Activated naive CD4-positive, alpha-beta T cell treated with Interleukin-2 at 50 U/mL for 16 hours (primary cell): ENCODE measurements at places on chromosomes 16 and 17.
A peak's percentile ranks its signal among the peaks of the same experiment; 100 is the strongest.

DNA sequence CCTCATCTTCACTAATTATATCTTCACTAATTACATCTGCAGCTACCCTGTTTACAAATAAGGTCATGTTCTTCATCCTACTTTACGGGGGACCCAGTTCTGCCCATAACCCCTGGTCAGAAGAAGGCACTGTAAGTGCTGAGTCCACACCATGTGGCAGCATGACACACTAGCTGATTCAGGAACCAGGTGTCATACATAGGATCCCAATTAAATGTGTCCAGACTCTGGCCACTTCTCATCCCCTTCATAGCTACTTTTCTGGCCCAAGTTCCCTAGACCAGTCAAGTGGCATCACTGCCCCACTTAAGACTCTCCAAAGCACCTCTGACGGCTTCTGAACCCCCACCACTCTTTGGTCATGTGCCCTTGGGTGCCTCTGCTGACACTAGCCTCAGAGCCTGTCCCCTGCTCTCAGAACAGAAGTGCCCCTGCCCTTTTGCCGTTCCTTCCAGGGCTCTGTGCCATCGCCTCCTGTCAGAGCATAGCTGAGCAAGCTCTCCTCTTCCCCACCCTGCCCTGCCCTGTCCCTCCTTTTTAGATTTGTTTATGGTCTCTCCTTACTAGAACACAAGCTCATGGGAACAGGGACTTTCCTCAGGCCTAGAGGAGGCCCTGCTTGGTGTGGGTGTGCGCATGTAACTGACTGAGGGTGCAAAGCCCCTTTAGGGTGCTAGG, 61.1 kb downstream of the B9D1 start:
- no peak for DNase-seq

- DNase-seq, result no peak
Measured at GRCh38 chr17:58660621-58661020, 31.2 kb downstream of the TEX14 start.

DNA sequence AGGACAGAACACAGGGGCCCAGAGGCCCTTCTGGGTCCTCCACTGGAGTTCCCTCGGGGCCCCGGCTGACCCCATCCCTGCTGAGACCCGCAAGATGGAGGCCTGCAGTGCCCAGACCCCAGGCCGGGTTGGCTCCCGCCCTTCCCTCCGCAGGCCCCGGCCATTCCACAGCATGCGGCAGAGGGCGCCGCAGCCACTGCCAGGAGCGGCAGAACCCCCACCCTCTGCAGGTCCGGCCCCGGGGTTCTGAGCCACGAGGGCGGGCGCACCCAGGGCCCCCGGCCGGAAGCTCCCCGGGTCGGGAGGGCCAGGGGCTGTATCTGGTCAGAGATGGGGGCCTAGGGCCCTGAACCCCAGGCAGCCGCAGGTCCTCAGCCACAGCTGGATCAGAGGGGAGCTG, 2.4 kb upstream of the PERCC1 start:
- DNase-seq, result peak; percentile 42

GRCh38 chr16:78437352-78437968, 338.0 kb downstream of the WWOX start:
- DNase-seq, result peak; percentile 37

GRCh38 chr17:53527473-53527872, 295.3 kb upstream of the KIF2B start:
- no peak for DNase-seq

DNA sequence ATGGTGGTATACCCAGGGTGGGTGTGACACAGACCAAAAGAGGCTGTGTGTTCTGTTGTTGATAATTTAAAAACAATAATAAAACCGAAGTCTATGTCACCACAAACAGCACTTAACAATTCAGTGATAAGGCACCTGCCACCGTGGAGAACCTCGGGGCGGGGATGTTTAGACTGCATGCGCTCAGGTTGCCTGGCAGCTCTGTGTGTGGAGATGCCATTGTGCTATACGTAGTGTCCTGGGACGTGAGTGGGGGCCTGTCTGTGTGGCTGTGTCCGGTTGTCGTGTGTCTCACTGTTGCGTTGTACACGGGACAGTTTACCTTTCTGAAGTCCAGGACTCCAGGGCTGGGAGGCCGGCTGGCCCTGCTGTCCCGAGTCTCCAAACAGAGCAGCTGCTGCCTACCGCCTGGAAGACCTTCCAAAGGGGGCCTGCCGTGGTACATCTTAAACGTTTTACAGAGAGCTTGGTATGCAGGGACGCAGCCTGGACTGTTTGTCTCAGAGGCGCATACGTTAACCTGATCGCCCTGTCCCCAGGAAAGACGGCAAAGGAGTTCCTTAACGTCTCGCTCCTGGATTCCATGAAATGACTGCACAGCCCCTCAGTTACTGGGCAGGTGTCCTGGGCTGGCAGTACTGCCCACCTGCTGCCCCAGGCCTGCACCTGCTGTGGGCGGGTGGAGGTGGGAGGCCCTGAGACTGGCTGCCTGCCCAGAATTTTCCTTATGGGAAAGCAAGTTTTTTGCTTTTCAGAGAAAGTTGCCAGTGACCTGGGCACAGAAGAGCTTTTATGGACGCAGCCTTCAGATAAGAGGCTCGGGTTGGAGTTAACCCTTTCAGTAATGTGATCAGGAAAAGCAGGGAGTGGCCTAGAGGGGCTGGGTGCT, 19.0 kb downstream of the SPIRE2 start:
- no peak for DNase-seq

DNA sequence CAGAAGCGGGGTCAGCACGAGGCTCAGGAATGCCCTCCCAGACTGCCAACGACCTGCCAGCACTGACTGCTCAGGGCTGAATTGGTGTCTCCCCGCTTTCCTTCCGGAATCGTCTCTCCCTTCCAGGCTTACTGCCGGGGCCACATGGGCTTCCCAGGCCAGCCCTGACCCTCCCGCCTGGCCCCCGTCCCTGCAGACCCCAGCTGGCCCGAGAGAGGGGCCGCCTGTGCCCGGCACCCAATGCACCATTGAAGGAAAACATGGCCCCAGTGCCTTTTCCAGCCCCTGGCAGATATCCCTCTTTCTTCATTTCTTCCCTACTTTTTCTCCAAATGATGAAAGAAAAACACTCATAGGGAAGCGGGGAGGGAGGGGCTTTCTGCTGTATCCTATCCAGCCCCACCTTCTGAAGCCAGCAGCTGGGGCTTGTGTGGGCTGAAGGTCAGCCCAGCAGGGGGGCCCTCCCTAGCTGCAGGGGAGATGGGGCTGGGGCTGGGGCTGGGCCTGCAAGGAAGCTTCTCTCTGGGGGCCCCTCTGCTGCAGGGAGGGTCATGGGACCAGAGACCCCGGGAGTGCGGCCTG, 25.9 kb downstream of the ZNF469 start:
- no peak for DNase-seq

DNA sequence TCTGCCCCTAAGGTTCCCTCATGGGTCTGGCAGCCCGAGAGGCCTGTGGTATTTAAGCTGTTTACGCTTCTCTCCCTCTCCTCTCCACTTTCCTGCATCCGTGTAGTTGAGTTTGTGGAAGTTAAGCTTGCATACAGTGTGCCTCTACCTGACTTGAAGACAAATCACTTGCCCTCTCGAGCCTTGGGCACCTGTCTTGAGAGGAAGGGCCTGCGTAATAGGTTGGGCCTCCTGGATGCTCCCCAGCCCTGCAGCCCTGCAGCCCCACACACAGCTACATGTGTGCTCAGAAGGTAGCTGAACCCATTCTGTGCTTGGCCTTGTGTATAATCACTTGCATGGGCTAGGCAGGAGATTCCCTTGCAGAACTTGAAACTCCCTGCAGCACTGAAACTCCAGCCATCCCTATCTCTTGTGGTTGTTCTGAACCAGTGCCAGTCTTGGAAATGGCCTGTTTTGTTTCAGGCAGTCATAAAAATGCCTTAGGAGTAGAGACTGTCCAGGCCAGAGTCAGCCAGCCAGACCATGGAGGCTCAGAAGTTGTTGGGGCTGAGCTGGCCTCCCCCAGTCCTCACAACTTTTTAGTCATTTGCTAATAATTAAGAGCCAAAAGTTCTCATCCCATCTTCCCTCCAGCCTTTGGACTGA, 134.6 kb downstream of the CLEC16A start:
- no peak for DNase-seq

GRCh38 chr17:7220593-7221277, 997 bp downstream of the ACADVL start:
- peak; percentile 65 for DNase-seq

DNA sequence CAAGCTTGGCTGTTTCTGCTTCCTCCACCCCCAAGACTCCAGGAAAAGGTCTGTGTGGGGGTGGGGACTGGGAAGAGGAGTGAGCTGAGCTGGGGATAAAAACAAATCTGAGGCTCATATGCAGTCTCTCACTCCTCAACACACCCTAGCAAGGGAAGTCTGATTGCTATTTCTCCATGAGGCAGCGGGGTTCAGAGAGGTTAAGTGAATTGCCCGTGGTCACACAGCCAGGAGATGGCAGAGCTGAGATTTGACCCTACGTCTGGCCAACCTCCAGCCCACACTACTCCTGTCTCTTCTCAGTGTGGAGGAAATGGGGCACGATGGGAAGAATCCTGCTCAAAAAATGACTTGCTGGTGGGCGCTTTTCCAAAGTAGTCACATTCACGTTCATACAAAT, 4.8 kb upstream of the ABCC3 start:
- DNase-seq, result no peak

DNA sequence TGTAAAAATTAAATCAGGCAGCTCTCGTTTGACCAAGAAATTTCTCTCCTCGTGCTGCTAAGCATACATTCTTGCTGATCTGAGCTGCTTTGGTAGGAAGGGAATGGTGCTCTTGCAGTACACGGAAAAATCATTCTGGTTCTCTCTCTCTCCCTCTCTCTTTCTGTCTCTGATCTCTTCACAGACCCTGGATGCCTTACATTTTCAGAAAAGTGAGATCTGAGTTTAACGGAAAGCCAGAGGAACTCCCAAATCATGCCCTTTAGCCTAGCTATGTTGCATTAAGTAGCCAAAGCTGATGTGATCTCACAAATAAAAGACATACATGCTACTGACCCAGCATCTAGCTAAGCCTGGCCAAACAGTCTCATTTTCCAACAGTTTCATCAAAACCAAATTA, 4.0 kb downstream of the CA10 start:
- no peak for DNase-seq

- DNase-seq, result no peak
Measured at GRCh38 chr17:65371702-65372101, 189.7 kb downstream of the AXIN2 start.

- no peak for DNase-seq
Measured at GRCh38 chr17:54277868-54278267, 455.1 kb downstream of the KIF2B start.

DNA sequence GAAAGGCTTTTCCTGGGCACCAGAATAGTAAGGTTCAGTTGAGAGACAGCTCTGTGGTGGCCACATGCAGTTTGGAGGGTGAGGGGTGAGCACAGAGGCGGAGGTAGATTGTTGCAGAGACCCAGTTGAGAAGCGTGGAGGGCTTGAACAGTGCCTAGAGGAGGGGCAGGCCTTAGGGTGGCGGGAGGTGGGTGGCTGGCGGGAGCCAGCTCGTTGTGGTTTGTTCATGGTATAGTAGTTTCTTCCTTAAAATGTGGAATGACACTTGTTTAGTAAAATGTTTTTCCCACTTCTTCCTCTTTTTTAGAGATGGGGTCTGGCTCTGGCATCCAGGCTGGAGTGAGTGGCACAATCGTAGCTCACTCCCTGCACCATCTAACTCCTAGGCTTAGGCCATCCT, 14.2 kb downstream of the USP10 start:
- DNase-seq, result no peak

DNA sequence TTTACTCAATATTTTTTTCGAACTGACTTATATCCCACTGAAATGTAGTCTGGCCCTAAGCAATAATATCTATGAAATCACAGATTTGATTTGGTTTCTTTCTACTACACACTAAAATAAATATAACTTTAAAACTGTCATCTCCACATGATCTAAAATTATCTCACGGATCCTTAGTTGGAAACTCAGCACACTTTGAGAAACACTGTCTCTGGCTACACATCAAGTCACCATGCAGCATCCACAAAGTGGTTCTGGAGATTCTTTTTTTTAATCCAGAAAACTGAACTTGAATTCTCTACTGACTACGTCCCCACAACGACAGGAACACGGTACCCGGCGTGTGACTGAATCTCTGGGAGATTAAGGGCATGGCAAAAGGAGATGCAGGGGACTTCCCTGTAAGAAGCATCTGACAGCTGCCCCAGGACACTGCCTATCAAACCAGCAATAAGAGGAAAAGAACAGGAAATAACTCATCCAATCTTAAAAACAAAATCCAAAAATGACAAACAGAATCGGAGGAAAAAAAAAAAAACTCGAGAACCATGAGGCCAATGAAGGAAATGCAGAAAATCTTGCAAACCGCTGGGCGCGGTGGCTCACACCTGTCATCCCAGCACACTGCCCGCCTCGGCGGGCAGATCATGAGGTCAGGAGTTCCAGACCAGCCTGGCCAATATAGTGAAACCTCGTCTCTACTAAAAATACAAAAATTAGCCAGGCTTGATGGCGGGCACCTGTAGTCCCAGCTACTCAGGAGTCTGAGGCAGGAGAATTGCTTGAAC, 141.0 kb upstream of the RCVRN start:
- no peak for DNase-seq

DNA sequence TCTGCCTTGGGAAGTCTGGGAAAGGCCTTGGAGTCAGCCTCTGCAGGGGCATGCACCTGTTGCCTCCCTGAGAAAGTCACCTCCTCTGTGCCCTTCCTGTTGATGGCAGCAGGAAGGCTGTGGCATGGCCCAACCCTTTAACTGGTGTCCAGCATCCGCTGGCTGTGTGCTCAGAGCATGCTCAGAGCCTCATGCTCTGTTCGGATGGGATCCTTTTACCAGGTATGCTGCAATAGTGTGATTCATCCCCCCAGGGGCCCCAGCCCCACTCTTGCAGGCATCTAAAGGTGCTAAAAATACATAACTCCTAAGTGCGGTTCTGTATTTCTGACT, 24.9 kb downstream of the KLHL36 start:
- no peak for DNase-seq

DNA sequence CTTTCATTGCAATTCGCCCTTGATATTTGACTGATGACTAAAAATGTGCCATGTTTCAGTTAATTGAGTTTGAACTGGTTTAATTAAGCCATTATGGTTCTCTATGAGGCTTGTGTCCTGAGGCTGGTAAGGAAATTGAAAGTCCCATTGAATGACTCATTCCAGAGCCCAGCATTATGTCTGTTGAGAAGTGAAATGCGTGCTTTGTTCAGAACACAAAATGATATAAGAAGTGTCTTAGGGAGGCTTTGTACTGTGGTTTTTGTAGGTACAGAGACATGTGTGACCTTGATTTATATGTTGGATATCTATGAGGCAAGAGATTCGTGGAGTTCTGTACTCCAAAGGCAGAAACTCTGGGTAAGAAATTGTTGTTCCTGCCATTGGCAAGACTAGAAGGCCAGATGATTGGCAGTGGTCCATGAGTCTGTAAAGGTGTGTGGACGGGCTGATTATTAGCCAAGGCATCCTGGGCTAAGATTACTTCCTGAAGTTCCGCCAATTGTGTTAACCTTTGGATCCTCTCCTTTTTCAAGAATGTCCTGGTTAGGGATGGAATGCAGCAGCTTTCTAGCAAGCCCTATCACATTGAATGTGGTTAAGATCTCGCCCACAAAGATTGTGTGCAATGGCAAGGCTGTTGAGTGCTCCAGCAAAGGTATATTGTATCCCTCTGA, 103.7 kb downstream of the NPIPB5 start:
- DNase-seq, result no peak
